Brain (organoid and tissue), 16 donors: ENCODE measurements at places on chromosomes 7 and 10.

- no peak for DNase-seq
These were observed 190.4 kb downstream of the SKIDA1 start for GRCh38 chr10:21334891-21335696.

DNA sequence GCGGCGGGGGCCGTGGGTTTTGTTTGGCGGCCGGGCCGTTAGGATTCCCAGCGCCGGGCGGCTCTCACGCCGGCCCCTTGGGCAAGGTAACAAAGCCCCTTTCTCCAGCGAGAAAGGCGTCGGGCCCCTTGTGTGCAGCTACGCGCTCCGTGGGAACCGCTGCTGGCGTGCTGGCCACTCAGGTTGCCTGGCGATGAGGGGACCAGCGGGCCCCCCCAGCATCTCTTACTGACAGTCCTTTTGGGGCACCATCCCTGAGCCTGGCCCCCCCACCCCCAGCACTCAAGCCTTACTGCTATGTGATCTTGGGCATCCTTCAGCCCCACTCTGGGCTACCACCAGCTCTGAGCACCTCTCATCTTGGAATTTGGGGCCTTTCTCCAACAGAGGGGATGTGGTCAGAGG lies 1.8 kb downstream of the LFNG start:
- no peak for DNase-seq

- no peak for DNase-seq
These were observed 44.9 kb downstream of the SP8 start for GRCh38 chr7:20741801-20742200.

DNA sequence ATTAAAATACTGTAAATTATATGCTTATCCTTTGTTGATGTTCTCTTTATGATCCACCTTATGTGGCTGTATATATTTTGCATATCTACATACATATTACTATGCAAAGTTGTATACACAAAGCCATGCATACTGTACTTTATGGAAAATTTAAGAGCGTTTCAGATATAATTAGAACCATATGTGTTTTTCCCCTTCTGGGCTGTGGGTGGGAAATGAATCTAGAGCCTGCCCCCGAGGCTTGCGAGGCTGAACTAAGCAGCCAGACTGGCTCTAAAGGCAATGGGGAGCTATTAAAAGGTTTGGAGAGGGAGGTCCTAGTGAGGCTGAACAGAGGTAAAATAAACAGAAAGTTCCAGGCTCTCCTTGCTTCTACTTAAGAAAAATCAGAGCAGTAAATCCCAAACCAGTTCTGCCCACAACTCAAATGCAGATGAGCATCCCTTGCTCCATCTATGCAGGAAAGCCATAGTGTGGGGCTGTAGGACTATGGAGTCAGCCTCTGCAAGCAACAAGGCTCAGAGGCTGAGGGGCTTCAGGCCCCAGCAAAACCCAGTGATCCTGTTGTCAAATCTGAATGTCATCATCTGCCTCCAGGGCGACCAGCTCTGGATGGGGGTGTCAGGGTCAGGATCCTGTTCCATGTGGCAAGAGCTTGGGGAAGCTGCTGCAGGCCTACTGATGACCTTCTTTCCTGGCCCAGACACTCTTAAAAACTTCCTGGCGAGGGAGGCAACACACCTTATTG lies 14.1 kb upstream of the DDIT4 start:
- peak; percentile 30 for DNase-seq

GRCh38 chr10:102280397-102281101 lies 35.2 kb downstream of the GBF1 start:
- DNase-seq = peak; percentile 52

GRCh38 chr7:71019706-71020105 lies 112.2 kb upstream of the GALNT17 start:
- no peak for DNase-seq

GRCh38 chr10:86961481-86962091 lies 3.2 kb downstream of the SNCG start:
- no peak for DNase-seq

DNA sequence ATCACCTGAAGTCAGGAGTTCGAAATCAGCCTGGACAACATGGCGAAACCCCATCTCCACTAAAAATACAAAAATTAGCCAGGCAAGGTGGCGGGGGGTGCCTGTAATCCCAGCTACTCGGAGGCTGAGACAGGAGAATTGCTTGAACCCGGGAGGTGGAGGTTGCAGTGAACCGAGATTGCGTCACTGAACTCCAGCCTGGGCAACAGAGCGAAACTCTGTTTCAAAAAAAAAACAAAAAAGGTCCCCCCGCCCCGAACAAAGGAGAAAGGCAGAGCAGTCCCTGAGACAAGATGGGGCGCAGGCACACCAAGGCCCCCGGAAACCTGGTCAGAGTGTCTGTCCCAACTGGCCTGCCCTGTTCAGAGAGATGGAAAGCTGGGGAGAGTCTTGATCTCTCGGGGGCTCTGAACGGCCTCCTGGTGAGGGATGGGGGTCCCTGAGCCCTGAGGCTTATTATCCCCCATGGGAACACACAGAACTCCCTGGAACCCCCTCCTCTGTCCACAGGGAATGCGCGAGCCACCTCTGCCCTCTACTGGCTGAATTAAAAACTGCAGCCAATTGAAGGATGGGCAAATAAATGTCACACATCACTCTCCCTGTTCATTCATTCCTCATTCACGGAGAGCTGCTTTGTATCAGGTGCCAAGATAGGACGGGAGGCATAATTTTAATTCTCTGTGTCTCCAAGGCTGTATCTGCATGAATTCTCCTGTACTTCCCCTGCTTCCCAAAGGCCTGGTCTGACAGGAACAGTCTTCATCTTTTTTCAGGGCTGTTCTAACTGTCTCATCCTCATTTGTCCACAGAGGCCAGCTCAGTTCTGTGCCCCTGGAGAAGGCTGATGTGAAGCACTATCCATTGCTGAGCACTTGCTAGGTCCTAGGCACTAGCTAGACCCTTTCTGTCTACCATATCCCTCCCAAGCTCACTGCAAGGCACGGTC lies 28.9 kb downstream of the MAT1A start:
- peak; percentile 42 for DNase-seq

DNA sequence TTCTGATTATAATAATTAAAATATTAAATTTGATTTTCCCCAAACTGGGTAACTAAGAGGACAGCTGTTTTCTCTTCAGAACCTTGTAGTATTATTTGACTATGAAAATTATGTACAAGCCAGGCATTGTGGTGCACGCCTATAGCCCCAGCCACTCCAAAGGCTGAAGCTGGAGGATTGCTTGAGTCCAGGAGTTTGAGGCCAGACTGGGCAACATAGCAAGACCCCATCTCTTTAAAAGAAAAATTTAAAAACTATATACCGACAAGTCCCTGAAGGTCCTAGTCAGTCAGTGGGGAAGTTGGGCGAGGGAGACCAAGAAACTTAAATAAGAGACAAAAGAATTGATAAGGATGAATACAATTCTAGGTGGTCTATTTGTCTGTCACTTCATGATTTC lies 27.1 kb upstream of the UBE2D1 start:
- DNase-seq = no peak

GRCh38 chr7:45055016-45055415 lies 33.8 kb downstream of the NACAD start:
- DNase-seq = no peak

DNA sequence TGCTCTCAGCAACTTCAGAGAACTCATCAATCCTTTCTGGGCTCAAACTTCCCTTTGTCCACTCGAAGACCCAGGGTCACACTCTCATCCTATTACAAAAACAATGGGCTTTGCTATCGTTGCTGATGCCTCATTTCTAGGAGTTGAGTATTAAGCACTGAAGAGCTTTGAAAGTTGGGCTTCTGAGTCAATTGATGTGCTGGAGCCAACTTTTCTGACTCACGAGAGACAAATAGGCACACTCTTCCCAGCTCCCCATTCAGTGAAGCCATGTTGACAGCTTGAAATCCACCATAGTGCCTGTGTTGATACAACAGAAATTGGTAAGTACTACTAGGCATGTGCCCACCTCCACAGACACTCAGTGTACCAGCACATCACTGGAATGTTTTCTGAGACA lies 97.5 kb upstream of the PRSS58 start:
- DNase-seq = no peak

DNA sequence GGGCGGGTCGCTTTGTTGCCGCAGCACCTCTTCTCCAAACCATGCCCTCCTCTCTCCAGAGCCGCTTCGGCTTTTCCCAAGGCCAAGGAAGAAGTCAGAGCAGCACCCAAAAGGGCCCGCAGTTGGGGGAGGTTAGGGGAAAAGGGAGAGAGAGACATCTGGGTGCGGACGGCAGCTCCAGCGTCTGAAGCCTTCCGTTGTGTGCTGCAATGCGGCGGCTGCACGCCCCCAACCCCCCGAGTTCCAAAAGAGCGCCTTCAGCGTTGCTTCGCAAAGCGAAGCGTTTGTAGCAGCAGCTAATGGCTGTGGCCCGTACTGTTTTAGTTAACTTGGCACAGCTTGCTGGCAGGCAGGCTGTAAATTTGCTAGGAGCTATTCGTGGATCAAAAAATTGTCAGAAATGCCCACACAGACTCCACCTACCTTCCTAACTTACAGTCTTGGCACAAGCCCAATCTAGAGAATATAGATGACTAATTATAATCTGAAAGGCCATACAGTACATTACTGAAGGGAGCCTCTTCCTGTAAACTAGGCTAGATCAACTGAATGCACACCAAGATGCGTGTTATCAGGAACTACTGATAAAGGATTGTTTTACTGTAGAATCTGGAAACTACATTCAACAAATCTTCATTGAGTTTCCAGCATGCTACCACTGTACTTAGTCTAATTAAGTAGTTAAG lies 1.1 kb upstream of the KBTBD2 start:
- peak; percentile 72 for DNase-seq

GRCh38 chr10:125189162-125189561 lies 28.8 kb upstream of the CTBP2 start:
- no peak for DNase-seq
